ENCODE measurements at places on chromosomes 6 and 20.

- DNase-seq, result no peak
Observed at GRCh38 chr6:75079589-75079988, 126.3 kb downstream of the COL12A1 start.

- no peak for DNase-seq
Observed at GRCh38 chr20:60060593-60060992, 102.4 kb downstream of the CDH26 start.

- DNase-seq, result no peak
Observed at GRCh38 chr20:41141153-41141815, 3.9 kb downstream of the PLCG1 start.

DNA sequence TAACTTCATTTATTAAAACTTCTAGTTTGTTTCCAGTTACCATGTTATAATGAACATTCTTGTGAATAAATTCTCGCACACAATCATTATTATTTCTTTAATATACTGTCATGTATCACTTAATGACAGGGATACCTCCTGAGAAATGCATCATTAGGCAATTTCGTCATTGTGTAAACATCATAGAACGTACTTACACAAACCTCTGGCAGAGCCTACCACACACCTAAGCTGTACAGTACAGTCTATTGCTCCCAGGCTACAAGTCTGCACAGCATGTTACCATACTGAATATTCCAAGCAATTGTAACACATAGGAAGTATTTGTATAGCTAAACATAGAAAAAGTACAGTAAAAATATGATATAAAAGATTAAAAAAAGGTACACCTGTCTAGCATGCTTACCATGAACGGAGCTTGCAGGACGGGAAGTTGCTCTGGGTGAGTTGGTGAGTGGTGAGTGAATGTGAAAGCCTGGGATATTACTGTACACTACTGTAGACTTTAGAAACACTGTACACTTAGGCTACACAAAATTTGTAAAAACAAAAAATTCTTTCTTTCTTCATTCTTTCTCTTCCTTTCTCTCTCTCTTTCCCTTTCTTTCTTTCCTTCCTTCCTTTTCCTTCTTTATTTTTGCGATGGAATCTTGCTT is 268.2 kb upstream of the SOX4 start:
- DNase-seq, result peak; percentile 35

DNA sequence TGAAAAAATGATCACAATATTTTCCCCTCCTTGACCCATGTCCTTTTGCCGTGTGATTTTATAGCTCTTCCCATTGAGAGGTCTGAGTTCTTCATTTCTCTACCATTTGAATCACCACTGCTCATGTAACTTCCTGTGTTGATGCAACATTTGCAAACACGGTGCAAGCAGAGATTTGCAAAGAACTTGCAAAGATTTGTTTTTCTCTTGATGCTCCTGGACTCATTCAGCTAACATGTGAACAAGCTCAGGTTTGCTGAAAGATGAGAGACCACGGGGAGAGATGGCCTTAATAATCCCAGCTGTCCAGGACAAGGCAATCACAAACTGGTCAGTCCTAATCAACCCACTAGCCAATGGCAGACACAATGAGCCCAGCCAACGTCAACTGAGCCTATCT is 8.6 kb downstream of the VNN2 start:
- DNase-seq, result no peak

DNA sequence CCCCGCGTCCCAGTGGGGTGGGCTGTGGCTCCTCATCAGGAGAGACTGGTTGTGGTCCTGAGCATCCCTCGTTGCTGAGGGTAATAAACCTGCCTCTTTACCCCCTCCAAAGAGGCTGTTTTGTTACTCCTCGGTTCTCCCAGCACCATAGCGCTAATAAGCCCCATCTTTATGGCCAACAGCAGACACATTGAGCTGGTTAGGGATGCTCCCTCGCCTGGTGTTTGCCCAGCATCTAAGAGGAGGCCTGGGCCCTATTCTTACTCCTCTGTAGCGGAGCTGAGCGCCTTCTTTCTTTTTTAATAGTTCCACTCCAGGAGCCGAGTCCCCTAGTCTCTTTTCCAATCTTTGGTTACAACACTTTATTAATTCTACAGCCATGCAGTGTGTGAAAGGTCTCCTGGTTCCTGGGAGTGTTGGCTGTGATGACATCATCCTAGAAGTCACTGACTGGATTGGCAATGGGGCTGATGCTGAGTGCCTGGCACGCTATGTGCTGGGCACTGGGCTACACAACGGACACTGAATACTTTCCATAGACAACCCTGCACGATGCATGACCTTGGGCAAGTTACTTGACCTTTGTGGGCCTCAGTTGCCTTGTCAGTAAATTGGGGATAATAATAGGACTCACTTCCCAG is 50.6 kb upstream of the CCDC167 start:
- no peak for DNase-seq

GRCh38 chr20:49510562-49511122 is 28.2 kb upstream of the KCNB1 start:
- no peak for DNase-seq

DNA sequence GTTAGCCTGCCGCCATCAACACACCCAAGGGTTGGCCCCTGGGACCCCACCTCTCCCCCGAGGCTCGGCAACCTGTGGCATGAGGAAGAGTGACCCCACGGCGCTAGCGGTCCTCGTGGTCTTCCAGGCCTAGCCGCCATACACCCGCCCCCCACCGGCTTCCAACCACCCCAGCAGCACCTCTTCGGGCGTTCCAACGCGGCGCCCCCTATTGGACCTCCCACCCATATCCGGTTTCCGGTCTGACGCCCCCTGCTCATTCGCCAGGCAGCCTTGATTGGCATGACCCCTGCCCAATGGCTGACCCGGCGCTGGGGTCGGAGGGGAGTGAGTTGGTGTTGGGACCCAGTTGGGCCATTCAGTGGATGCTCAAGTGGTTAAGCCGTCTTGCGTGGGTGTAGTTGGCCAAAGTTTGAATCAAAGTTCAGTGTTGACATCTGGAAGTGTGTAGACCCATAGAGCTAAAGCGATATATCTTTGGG is at the start of gene GNAS-AS1:
Gene GNAS-AS1 (minus strand): TSS at position 210 of the 482 bp plus-strand sequence.
- DNase-seq, result peak; percentile 83

DNA sequence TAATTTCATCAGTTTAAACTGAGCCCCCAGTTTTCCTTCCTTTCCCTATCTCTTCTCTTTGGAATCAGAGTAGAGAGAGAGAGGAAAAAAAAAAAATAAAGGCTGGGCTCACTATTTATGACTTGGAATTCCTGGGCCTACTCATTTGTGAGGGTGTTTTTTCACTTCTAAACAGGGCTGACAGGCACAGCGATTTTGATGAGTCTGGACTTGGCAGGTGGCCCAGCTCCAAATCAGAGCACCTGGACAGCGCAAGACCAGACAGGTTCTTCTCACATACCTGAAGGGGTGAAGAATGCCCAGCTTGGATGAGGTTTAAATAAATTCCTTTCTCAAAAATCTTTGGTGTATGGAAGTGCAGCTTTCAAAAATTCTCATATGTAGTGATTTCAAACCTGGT is 122.2 kb downstream of the KIF13A start:
- DNase-seq, result peak; percentile 2
